ENCODE measurements at places on chromosomes 3 and 15. TPM values are rescaled to one million over a fixed set of nuclear protein-coding genes. Genes with fewer than 3 reads are reported as not detected.

- DNase-seq = no peak
These were observed 4.0 kb downstream of the PARP3 start for GRCh38 chr3:51945926-51946705.

GRCh38 chr3:4067893-4068292 is 235.3 kb upstream of the SETMAR start:
- no peak for DNase-seq

Gene RYR3
- 1.1 TPM for total RNA-seq

DNA sequence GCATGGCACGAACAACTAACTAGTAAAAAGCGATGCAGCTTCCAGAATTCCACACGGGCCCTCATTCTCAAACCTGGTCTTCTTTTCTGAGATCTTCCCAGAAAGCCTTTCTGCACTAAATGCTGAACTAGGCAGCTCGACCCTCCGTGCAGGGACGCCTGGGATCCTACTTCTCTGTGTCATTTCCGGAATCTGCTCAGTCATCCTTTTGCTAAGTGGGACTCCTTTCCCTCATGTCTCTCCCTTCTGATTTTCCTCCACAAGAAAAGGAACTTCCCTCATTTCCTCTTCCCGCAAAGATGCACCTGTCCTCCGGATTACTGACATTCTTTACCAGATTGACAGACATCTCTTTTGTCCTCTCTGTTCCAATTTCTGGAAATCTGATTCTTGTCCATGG is 9.2 kb upstream of the HES1 start:
- DNase-seq = no peak

Gene ZNF662
- 5.5 TPM for total RNA-seq

DNA sequence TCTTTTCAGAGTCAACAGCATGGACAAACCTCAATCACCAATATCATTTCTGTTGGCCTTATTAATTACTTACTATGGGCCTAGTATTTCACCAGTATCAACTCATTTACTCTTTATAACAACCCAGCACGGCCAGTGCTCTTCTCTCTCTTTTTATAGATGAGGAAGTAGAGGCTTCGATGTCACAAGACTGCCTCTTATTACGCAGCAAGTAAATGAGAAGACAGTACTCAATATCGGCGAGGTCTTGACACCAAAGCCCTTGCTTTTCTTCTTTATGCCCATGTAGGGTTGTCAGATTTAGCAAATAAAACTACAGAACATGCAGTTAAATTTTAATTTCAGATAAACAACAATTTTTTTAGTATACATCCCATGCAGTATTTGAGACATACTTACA is 99.0 kb upstream of the KCNMB2 start:
- DNase-seq = no peak

Gene AP3B2
- total RNA-seq = 0.82 TPM

GRCh38 chr3:155332716-155333115 is 39.2 kb upstream of the STRIT1 start:
- DNase-seq = no peak

GRCh38 chr3:182925330-182925943 is 54.9 kb downstream of the DCUN1D1 start:
- no peak for DNase-seq

DNA sequence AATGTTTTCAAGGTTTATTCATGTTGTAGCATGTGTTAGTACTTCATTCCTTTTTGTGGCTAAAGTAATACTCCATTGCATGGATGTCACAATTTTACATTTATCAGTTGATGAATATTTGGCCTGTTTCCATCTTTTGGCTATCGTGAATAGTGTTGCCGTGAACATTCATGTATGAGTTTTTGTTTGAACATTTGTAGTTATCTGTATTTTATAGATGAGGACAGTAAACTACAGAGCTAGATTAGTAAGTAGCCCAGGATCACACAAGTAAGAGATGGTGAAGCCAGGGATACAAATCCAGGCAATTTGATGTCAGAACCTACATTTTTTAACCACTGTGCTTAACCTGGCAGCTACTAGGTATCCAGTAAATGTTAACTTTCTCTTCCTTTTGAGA is 63.2 kb downstream of the ASTE1 start:
- DNase-seq = no peak

DNA sequence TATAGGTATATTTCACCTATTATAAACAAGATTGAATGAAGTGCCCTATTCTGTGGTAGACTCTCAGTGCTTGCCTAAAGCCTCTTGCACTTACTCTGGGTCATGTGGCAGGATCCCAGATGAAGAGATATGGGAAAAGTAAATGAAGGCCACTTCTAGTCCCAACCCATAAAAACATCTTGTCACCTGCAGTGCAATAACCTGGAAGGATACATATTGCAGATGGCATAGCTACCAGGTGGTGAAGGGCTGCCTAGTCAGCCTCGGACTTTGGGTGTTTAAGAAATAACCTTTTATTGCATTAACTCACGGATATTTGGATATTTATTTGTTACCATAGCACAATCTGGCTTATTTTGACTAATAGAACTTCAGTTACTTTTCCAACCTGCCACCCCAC is 367.1 kb downstream of the UNC13C start:
- DNase-seq = no peak

DNA sequence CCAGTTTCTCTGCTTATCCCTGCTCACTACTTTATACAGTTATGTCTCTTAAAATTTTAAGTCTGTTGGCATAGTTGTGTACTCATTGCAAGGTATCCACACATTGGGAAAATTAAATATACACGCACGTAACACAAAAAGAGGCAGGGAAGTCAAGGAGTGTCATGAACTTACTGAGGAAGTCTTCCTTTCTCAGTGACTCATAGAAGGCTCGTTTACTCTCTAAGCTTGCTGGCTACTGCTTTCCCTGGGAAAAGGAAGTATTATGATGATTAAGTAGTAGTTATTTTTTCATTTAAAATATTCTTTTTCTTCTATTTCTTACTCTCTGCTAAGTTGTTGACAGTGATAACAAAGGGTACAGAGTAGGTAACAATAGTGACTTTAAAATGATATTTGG is 287.3 kb downstream of the UBE2E2 start:
- no peak for DNase-seq

GRCh38 chr3:41259449-41260062 is 60.3 kb downstream of the CTNNB1 start:
- no peak for DNase-seq

Gene CCDC54
- total RNA-seq = not detected

DNA sequence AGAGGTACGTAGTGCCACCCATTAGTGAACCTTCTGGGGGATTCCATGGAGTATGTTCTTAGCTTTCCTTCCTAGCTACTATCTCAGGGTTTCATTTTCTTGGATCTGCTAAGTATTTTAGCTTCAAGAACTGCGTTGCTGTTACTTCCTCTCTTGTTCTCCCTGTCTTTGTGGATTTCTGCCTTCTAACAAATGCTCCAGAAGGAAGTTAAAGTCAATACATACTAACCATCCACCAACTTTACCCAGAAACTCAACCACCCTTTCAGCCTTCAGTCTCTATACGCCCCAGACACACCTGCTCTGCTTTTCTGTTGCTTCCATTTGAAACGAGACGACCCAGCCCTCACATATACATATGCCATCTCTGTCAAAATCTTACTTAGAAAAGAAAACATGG is 2.4 kb upstream of the KLF13 start:
- no peak for DNase-seq

Gene FOXL2NB
- not detected for total RNA-seq

Gene CYP8B1
- not detected for total RNA-seq

- DNase-seq = no peak
These were observed 19.1 kb downstream of the FAM174B start for GRCh38 chr15:92636401-92636907.

Gene SEMA6D
- total RNA-seq = 26.4 TPM

Gene SLC2A2
- total RNA-seq = 0.27 TPM

DNA sequence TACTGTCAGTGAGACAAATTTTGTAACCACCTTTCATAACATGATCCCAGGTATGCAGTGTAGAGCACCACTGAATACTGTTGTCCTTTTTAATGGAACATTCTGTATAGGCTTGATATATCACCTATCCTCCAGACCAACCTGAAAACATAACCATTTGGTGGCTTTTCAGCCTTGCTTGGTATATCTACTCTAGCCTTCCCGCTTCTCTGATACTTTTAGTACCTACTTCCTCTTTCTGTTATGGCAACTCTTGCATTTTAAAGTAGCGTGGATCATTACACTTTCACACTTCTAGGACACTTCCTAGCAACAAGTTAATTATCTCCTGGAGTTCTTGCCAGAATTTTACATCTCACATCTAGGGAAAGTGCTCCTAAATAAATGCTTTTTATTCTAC is 226.6 kb upstream of the ROBO1 start:
- DNase-seq = no peak

GRCh38 chr15:49737127-49737526 is 116.3 kb downstream of the DTWD1 start:
- no peak for DNase-seq

Gene KY
- 0.32 TPM for total RNA-seq

GRCh38 chr3:141767066-141767465 is 3.9 kb downstream of the GRK7 start:
- DNase-seq = no peak

DNA sequence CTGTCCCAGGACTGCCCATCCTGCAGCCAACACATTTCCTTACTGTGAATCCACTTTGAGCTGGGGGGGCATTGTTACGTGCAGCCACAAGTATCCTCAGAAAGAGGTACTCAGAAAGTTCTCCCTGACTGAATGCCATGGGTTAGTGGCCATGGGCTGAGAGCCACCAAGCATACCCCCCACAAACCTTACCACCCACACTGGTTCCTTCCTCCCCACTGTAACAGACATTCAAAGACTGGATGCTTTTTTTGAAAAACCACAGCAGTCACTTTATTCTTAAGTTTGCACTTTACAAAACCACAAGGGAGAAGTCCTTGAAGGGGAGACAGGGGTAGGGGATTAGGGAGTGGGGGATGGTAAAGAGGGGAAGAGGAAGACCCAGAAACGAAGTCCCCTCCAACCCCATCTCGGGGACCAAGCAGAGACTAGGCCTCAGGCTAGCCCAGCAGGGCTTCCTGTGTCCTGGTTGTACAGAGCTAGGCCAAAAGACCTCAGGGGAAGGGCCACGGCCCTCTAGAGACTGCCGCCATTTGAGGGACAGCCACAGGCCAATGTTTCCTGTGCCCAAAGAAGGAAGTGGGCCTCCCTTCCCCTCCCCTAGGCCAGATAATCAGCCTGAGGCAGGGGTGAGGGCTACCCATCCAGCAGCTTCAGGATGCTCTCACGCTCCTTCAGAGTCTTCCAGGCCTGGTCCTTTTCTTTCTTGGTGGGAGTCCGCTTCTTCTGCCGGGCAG is 10.1 kb upstream of the CAMK1 start:
- no peak for DNase-seq

Data from colonic mucosa (tissue), 4 donors.